Fibroblast of skin of scalp (primary cell): ENCODE measurements at places on chromosomes 7 and 10.

- no peak for DNase-seq
Measured at GRCh38 chr7:92293896-92294590, 48.3 kb downstream of the ANKIB1 start.

DNA sequence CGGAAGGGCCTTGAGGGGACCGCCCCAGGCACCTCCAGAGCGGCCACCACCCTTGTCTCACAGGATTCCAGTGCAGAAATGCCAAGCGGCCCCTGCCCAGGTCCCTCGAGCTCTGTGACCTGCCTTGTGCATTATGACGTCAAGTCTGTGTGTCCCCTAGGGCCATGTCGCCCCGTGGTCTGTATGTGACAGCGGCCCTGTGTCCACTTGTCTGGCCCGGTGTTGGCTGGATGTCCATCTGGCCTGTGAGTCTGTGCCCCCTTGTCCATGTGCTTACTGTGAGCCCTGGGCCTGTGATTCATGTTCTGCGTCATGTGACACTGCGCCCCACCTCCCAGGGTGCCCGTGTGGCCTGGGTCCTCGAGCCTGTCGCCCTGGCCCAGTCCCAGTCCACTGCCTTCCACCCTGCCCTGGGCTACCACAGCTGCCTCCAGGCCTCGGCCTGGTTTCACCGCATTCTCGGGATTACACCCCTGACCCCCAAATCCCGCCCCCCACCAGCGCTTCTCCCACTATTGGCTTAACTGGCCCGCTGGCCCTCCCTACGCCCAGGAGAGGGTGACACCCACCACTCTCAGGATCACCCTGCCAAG, 66.6 kb upstream of the ZNF722 start:
- DNase-seq, result no peak

DNA sequence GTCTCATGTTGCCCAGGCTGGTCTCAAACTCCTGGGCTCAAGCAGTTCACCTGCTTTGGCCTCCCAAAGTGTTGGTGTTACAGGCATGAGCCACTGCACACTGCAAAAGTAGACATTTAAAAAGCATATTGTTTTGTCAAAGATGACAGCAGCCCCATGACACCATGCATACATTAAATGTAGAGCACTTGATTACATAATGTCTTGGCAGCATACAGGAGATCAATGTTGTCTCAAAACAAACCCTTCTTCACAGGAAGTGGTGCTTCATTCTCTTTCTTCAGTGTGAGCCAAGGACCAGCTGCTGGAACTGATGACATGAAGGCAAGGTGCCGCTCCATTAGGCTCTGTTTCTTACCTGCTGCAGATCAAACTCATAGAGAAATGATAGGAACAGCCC, 218.4 kb downstream of the KLF6 start:
- no peak for DNase-seq

DNA sequence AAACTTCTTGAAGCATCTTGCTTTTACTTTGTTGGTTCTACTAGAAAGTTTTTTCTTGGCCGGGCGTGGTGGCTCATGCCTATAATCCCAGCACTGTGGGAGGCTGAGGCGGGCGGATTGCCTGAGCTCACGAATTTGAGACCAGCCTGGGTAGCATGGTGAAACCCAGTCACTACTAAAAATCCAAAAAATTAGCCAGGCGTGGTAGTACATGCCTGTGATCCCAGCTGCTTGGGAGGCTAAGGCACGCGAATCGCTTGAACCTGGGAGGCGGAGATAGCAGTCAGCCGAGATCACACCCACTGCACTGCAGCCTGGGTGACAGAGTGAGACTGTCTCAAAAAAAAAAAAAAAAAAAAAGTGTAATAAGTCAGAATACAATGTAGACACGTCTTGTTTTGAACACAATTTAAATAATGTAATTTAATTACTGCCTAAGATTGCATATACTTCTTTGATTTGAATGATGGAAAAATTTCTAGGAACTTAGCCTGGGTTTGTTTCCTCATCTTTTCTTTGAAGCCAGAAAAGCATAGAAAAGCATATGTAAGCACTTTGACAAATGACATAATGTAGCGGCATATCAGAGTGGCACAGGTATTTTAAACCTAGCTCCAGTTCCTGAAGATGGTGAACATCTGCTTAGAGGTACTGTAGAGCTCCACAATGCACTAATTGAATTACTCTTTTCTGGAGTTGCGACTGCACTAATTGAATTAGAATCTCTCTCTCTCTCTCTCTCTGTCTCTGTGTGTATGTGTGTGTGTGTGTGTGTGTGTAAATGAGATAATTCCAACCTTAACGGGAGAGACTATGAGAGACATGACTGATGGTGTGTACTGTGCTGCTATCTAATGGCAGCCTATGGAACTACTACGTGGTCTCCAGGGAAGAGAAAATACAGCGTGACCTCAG, 87.8 kb downstream of the BTRC start:
- peak; percentile 77 for DNase-seq

DNA sequence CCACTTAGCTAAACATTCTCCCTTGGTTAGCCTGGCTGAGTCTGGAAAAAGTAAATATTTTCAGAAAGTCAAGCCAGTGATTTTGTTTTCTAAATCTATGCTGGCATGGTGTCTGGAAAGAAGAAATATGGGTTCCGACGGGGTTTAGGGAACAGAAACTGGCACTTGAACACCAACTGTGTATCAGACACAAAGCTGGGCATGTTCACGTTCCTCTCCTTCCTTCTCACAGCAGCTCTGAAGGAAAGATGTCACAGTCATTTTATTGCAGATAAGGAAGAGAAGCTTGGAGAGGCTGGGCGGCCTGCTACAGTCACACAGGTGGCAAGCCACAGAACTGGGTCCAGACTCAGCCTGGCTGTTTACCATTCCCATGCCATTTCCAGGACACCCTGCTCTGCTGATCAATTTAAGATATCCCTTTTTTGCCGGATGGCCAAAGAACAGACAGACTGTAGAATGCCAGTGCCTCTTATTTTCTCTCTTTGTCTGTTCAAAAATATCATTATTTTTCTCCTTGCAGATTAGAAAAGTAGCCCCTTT, 118.8 kb downstream of the HERPUD2 start:
- DNase-seq, result no peak

GRCh38 chr10:51564896-51565510, 134.4 kb downstream of the CSTF2T start:
- no peak for DNase-seq

DNA sequence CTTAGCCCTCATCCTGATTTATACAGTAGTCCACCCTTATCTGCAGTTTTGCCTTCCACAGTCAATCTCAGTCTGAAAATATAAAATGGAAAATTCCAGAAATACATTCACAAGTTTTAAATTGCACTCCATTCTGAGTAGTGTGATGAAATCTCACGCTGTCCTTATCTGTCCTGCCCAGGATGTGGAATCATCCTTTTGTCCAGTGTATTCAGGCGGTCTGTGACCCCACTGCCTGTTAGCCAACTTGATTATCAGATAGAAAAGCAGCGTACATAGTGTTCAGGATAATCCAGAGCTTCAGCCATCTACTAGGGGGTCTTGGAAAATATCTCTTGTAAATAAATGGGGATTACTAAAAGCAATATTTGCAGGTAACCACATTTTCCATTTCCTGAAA, 146.3 kb downstream of the MALRD1 start:
- DNase-seq, result peak; percentile 4

DNA sequence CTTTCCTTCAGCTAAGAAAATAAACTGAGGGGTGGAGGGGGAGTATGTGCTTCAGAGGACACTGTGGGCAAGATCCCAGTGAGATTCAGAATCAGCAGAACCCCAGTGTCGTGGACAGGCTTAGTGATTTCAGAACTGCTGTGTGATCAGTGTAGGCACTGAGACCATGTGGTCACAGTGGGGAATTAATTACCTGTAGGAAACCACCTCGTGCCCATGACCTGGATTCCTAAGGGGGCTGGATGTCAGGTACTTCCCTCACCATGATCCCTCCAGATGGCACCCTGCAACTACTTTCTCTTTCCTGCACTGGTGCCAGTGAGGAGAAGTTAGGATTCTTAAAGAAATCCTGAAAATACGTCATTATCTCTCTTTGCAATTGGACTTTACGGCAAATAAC, 64.4 kb downstream of the HBP1 start:
- DNase-seq, result no peak

DNA sequence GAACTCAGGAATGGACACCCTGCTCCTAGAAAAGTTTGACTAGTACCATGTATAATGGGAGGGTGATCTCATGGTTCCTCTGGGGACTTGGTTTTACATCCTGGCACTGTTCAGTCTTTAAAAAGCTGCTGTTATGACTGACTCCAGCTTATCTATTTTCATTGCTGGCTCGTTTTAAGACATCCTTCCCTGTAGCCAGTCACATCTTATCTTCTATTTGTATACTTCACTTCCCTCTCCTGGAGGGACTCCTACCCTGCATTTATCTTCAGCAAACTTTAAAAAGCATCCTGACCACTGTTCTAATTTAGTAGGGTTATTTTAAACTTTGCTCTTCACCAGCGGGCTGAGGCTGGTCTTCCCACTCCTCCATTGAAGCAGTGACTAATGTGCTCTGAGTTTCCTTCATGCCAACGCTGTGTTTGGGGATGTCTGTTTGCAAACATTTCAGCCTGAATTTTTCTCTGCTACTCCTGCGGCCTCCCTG, 72.9 kb upstream of the ARMC3 start:
- peak; percentile 15 for DNase-seq

- peak; percentile 59 for DNase-seq
Measured at GRCh38 chr7:143417734-143418383, 9.2 kb upstream of the EPHA1 start.

DNA sequence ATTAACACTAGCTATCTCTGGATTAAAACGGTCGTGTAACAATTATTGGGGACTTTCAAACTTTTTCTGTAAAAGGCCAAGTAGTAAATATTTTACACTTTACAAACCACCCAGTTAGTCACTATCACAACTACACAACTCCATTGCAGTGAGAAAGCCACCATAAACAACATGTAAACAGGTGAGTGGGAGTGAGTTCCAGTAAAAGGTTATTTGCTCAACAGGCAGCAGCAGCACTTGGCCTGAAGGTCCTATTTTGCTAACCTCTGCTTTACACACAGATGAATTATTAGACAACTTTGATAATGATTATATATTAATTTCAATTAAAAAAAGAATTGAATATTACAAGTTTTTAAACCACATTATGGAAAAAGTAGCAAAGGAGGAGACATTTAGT, 15.8 kb upstream of the AGMO start:
- no peak for DNase-seq

DNA sequence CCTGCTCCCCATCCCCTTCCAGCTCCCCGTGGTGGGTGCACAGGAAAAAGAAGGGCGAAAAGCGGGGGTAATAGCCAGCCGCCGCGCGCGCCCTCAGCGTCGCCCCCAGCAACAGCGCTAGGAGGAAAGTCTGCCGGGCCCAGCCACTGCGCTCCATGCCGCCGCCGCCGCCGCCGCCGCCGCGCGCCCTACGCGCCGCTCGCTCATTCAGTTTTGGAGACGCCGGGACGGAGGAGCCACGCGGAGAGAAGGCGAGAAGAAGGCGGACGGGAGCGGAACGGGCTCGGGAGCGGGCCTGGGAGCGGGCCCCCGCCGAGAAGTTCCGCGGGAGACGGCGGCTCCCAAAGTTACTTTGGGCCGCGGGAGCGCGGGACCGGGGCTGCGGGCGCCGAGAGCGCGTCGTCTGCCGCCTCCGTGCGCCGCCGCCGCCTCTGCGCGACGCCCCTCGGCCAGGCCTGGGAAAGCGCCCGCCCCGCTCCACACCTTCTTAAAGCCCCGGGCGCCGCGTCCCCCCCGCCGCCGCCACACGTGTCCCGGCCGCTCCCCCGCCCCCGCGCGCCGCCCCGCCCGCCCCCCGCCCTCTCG, at the start of gene RELN:
TSS of gene RELN (minus strand) at position 459 of the 585 bp plus-strand sequence. CDS start at position 157, 302 bp downstream.
- peak; percentile 34 for DNase-seq

DNA sequence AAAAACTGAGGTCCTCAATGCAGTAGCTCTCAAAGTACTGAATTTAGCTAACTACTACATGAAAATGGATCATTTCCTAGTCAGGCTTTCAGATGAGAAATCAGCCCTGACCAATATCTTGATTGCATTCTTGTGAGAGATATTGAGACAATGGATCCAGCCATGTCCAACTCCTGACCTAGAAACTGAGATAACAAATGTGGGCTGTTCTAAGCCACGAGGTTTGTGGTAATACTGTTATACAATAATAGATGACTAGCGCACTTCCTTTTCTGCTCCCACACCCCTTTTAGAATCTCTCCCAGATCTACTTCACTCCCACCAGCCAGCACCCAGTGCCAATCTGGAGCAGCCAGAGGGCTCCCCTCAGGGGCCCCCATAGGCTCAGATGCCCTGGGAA, 209.3 kb upstream of the KMT2E start:
- no peak for DNase-seq

DNA sequence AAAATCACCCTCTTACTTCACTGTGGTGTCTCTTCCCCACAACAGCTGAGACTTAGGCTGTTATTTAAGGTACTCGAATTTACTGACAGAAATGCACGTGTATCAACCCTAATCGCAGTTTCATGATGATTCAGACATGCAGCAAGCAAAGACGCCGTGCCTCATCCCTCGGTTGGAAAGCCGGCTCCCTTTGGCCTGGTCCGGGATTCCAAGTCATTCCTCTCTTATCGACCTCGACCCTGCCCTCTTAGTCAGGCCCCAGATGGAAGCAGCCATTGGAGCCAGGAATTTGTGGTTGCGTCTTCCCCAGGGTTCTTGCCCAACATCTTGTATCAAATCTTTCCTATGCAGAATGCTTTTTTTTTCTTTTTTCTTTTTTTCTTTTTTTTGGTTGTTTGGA, 229.5 kb downstream of the GATA3 start:
- DNase-seq, result no peak

DNA sequence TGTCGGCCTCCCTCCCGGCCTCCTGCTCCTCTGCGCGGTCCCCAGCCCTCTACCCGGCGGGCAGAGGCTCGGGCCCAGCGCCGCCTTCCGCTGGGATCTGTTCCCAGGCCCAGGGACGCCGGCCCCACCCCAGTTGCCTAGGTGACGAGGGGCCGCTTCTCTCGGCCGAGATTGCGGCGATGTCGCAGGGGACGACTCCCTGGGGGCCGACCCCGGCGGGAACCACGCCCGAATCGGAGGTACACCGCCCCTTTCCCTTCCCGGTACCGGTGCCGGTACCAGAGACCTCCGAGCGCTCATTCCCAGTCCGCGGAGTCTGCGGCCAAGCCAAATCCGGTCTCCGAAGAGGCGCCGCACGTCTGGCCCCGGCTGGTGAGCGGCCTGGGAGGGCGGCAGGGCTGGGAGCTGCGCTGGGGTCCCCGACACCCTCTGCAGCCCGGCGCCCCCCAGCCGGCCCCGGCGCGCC, at the start of gene CABCOCO1:
TSS of gene CABCOCO1 (plus strand) at position 136 of the 466 bp plus-strand sequence. CDS start at position 180, 44 bp downstream.
- DNase-seq, result peak; percentile 78

DNA sequence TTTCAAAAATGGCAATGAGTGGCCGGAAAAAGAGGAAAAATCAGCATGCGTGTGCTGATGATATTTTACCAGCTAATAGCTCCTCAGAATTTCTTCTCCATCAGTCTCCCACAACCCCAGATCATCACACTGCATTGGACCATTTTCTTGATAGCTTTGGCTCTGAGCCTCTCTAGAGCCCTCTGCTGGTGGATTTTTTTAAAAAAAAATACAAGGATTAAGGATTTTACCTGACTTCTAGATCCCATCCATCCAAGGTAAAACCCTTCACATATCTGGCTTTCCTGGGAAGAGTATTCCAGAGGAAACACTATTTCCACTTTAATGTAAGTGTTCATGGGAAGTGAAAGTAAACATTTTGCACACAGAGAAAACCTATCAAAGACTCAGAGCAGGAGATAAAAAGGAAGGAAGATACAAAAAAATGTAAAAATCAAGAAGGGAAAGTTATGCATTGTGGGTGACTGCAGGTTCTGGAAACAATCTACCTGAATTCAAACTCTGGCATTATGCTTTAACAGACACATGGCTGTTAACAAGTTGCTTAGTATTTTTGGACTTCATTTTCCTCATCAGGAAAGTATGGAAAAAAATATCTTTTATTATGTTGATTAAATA, 380.9 kb downstream of the LRRTM3 start:
- peak; percentile 12 for DNase-seq

GRCh38 chr10:6297951-6298381, 95.2 kb downstream of the PFKFB3 start:
- DNase-seq, result peak; percentile 23
